Stimulated activated CD4-positive, alpha-beta T cell treated with anti-CD3 and anti-CD28 coated beads, Interleukin-12 subunit alpha, Interleukin-12 subunit beta, amount 100 ng/mL, for 4 hours (primary cell): ENCODE measurements at places on chromosomes 7 and 10.

- no peak for DNase-seq
Observed at GRCh38 chr7:68700414-68700813, 897.9 kb upstream of the AUTS2 start.

- no peak for DNase-seq
Observed at GRCh38 chr7:15647309-15647708, 39.2 kb downstream of the MEOX2 start.

GRCh38 chr10:86644152-86644793, 10.1 kb upstream of the OPN4 start:
- no peak for DNase-seq

DNA sequence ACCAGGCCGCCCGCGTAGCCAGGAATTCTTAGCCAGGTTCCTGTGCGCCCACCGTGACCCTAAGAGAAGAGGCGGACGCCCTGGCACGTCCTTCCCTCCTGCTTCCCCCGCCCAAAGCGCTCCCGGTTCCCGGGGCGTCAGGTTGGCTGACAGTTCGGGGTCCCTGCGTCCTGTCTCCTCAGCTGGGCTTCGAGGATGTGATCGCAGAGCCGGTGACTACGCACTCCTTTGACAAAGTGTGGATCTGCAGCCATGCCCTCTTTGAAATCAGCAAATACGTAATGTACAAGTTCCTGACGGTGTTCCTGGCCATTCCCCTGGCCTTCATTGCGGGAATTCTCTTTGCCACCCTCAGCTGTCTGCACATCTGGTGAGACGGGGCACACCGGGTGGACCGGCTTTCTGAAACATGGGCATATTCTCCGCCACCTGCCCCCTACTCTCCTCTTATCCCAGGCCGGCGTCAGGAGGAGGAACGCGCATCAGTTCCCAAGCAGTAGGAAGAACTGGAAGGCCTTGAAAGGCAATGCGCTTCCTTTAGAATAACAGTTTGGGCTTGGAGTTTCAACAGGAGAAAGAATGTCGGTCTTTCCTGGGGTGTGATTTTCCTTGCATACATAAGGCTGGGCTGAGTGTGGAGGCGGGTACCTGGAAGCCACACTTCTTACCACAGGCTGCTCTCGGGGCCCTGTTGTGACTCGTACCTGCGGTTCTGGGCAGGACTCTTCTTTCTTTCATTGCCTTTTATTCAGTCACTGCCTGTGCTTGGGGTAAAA, 728 bp downstream of the CAV2 start:
- DNase-seq: peak; percentile 16

DNA sequence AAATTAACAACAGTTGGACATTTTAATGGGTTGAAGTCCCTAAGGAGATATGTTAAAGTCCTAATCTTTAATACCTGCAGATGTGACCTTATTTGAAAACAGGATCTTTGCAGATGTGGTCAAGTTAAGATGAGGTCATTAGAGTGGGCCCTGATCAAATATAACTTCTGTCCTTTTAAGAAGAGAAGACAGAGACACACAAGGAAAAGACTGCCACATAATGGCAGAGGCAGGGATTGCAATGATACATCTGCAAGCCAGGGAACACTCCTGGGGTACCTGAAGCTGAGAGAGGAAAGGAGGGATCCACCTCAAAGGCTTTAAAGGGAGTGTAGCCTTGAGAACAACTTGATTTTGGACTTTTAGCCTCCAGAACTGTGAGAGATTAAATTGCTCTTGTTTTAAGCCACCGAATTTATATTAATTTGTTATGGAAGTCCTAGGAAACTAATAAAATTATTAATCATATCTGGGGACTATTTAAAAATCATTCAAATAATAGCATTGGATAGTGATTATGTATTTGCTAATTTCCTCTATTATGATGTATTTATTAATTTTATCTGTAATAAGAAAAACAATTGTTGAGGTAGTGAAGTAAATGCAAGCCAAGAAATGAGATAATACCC, 700.0 kb upstream of the PCDH15 start:
- DNase-seq: no peak

- no peak for DNase-seq
Observed at GRCh38 chr10:78524342-78524741, 490.7 kb downstream of the RPS24 start.

DNA sequence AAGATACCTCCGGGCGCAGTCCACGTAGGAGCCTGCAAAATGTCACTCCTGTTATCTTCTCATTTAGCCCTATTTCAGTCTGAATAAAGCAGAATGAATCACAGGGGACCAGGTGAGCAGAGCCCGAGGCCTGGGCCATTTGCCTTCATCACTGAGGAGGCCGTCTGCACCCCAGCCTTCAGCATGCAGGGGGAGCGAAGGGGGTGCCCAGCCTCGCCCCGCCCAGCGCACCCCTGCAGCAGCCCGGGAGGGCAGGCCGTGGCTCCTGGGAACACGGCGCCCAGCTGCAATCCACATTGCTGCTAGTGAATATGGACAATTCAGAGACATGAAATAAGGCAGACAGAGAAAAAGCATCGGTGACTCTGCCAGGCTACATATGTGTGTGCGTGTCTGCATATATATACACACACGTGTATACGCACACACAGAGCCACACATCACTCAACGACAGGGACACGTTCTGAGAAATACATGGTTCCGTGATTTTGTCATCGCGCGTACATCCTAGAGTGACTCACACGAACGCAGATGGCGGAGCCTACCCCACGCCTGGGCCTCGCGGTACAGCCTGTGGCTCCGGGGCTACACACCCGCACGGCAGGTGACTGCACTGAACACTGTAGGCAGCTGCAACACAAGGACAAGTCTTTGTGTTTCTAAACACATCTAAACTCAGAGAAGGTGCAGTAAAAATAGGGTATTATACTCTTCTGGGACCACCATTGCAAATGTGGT, 15.2 kb upstream of the ELFN1 start:
- DNase-seq: no peak

DNA sequence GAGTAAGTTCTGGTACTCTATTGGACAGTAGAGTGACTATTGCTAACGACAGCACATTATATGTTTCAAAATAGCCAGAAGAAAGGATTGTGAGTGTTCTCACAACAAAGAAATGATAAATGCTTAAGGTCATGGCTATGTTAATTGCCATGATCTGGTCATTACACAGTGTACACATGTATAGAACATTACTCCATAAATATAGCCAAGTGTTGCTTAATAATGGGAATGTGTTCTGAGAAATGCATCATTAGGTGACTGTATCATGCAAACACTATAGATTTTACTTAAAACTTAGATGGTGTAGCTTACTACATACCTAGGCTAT, 19.6 kb downstream of the EPC1 start:
- no peak for DNase-seq

GRCh38 chr10:29522918-29523317, 111.9 kb downstream of the SVIL start:
- no peak for DNase-seq

DNA sequence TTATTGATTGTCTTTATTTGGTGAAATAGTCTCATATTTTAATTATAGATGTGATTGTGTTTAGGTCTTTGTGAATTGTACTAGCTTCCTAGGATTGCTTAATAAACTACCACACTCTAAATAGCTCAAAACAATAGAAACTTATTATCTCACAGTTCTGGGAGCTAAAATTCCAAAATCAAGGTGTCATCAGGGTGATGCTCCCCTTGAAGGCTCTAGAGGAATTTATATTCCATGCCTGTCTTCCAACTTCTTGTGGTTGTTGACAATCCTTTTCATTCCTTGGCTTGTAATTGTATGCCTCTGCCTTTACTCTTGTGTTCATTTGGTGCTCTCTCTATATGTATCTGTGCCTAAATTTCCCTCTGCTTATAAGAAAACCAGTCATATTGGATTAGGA, 155.3 kb upstream of the AKR1E2 start:
- no peak for DNase-seq

GRCh38 chr10:34650156-34650555, 164.9 kb downstream of the PARD3 start:
- DNase-seq: no peak
